Hematopoietic multipotent progenitor cell treated with erythropoietin and hydrocortisone succinate and interleukin-3 and kit ligand, for 8 days (in vitro differentiated cells): ENCODE measurements at places on chromosomes 3 and 15.

DNA sequence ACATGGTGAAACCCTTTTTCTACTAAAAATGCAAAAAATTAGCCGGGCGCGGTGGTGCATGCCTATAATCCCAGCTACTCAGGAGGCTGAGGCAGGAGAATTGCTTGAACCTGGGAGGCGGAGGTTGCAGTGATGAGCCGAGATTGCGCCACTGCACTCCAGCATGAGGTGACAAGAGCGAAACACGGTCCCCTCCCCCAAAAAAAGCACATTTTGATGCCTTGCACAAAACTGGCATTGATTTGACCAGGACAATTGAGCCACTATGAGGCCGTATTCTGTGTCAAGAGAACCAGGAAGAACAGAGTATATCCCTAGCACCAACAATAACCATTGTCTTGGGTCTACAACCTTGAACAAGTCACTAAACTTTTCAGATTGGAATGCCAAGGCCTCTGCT, 50.6 kb downstream of the SH3BP5 start:
- DNase-seq, result no peak

DNA sequence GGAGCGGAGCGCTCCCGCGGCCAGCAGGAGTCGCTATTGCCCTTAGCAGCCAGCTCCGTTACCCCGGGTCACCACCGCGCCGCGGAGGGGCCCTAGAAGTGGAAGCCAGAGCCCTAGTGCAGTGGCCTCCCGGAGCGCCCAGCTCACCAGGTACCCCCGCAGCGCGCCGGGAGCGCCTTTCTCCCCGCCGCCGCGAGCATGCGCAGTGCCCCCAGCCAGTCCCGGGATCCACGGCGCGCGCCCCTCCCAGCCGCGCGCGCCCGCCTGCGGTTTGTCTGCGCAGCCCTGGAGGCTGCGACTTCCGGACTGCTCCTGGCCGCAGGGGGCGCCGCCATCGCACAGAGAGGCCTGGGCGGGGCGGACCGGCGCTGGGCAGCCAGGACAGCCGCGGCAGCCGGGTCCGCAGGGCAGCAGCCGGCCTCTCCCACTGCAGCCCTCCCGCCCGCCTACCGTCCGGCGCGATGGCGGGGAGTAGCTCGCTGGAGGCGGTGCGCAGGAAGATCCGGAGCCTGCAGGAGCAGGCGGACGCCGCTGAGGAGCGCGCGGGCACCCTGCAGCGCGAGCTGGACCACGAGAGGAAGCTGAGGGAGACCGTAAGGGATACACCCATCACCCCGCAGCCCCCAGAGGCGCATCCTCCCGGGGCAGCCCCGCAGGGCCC, 5.7 kb downstream of the TPM1 start:
- peak; percentile 89 for DNase-seq

GRCh38 chr15:73784291-73784690, 31.1 kb upstream of the INSYN1 start:
- no peak for DNase-seq

GRCh38 chr3:186002884-186003472, 65.2 kb upstream of the TRA2B start:
- DNase-seq, result peak; percentile 52

DNA sequence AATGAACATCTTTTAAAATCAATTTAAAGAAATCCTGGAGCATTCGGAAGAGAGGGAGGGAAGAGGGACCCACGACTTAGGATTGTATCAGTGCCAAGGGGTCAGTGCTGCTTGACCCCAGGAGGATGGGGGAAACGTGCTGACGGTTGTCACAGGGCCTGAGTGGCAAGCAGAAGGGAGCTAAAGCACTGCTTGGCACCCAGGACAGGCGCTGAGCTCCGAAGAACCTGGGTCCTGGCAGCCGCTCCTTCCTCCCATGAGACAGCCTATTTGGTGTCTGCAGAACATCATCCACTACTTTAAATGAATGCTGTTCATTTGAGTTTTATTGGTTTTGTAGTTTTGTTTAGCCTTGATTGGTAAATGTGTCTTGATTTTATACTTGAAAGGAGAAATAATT, 54.5 kb downstream of the RGMA start:
- no peak for DNase-seq

DNA sequence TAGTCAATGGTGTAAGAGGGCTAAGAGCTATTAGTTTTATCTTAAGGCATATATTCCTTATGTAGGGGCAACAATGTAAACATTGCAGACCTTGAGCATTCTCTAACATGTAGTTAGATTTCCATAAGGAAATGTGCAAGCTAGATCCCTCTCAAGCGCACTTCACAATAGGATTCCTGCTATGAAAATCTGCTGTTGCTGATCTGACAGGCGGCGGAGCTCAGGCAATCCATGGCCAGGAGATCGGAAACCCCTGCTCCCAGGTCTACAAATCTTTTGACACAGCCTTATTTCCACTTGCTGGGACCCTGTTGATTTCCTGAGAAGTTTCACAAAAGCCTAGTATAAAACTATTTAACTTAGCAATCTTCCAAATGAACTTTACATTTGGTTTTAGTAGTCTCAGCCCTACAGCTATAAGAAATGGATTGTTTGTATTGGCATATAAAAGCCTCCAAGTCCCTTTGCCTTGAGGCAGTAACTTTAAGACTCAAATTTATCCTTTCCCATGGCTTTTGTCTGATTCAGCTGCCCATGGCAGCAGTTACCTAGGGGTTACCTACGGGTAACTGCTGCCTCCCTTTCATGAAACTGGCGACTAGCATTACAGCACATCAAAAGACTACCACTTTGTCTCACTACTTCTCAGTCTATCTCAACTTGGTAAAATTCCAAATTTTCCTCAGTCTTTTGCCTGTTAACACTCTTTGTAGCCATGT, 22.7 kb downstream of the TRA2B start:
- peak; percentile 0 for DNase-seq

GRCh38 chr15:38690719-38691332, 126.2 kb upstream of the RASGRP1 start:
- peak; percentile 81 for DNase-seq

GRCh38 chr3:13149330-13150108, 76.3 kb upstream of the IQSEC1 start:
- no peak for DNase-seq

- no peak for DNase-seq
Observed at GRCh38 chr3:29373131-29373680, 92.3 kb downstream of the RBMS3 start.

- DNase-seq, result peak; percentile 15
Observed at GRCh38 chr3:158573714-158574113, 2.7 kb downstream of the MLF1 start.

DNA sequence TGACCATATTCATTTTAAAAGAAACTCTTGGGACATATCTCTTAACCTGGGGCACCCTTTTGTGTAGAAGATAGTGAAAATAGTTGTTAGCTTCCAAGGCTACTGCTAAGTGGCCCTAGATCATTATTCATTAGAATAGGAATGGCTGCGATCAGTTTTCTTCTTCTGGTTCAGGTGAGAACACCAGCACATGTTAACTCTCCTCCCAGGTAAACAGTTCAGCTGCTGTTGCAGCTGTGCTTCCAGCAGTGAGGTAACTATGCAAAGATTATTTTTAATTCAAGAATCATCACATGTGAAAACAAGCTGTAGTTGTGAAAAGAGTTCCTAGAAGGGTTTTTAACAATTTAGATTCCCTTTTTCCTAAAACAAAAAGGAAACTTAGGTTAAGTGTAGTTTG, 43.3 kb downstream of the ZPLD1 start:
- no peak for DNase-seq
